ENCODE measurements at places on chromosomes 6 and 20. TPM values are rescaled to one million over a fixed set of nuclear protein-coding genes. Genes with fewer than 3 reads are reported as not detected.

Gene CLPSL1
- total RNA-seq = not detected

Gene MYL9
- total RNA-seq = 39.0 TPM

Gene MARCKS
- 38.5 TPM for total RNA-seq

Gene LINC00237
- not detected for total RNA-seq

Gene FILIP1
- total RNA-seq = 1.1 TPM

Gene CST5
- total RNA-seq = not detected

Gene TP53TG5
- total RNA-seq = not detected

Gene DCBLD1
- total RNA-seq = 13.5 TPM

Gene SAPCD1
- 0.44 TPM for total RNA-seq

Gene RNASET2
- total RNA-seq = 40.2 TPM

Gene SLC2A10
- 42.0 TPM for total RNA-seq

Gene STX11
- not detected for total RNA-seq

Measured in cardiac ventricle fibroblast (primary cell).